Stimulated activated CD8-positive, alpha-beta memory T cell treated with anti-CD3 and anti-CD28 coated beads, Interleukin-15, amount 100 ng/mL, for 24 hours (primary cell): ENCODE measurements at places on chromosomes 4 and X.

DNA sequence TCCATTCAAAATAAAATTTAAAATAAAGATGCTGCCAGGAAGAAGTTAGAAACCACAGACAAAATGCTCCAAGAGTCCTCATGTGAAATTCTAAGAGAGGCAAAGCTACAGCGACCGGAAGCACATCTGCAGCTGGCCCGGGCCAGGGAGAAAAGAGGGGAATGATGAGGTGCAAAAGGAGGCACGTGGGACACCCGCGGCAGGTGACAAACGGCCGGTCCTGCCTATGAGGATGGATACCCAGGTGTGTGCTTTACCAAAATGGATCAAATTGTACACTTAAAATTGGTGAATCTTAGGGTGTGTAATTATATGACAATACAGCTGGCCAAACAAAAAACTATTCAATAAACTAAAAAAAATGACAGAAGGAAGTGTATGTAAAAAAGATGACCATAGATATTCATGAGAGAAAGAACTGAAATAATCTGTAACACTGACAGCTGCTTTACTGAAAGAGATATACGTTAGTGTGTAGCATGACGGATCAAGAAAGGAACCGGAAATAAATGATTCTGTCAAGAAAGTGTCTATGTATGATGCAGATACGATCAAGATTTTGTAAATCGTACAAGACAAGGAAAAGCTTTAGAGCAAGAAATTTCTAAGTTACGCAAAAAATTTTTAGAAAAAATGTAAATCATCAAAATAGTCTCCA lies 29.5 kb downstream of the PPP2R3B start:
- no peak for DNase-seq

DNA sequence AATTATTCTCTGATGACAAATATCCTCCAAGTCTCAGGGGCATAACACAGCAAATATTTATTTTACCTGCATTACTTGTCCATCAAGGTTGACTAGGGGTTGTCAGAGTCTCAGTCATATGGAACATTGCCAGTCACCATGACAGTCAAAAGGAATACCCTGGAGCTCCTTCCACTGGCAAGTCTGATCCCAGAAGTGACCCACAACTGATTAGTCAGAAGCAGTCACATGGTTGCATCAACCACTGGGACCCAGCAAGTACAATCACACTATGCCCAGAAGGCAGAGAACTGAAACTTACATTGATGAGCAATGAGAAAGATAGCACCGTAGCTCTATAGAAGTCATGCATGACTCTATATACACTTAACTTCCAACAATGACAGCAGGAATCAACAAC lies 41.9 kb upstream of the SOD3 start:
- no peak for DNase-seq

- no peak for DNase-seq
Measured at GRCh38 chr4:153174821-153175567, 29.2 kb upstream of the TRIM2 start.

DNA sequence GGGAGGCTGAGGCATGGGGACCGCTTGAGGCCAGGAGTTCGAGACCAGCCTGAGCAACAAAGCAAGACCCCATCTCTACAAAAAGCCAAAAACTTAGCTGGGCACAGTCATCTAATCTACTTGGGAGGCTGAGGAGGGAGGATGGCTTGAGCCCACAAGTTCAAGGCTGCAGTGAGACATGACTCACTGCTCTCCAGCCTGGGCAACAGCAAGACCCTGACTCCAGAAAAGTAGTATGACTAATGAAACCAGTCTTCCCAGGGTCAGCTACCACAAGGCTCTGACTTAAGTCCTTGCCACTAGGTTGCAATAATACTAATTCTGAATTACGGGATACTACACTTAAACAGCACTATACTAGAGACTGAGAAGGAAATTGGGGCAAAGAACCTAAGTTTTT lies 33.1 kb downstream of the ERVMER34-1 start:
- no peak for DNase-seq

DNA sequence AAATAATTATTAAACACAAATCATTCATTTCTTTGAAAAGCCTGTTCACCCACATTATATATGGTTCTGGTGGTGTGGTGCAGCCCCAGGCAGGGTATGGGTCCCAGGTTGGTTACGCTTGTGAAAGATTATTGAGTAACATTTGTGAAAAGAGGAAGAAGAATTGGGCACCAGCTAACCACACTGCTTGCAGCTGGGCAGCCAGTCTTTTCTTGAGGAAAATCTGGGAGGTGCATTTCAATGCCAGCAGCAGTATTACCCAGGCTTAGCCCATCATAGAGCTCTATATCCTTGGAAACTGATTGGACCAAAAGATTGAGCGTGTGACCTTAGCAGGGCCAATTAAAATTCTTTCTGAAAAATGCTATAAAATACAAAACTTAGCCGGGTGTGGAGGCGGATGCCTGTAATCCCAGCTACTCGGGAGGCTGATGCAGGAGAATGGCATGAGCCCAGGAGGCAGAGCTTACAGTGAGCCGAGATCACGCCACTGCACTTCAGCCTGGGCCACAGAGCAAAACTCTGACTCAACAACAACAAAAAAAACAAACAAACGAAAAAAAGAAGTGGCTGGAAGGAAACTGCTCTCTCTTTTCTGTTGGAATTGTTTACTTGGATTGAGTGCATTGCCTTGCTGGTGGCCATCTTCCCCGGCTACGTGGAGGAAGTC lies 9.7 kb upstream of the PLAC8 start:
- DNase-seq: no peak

DNA sequence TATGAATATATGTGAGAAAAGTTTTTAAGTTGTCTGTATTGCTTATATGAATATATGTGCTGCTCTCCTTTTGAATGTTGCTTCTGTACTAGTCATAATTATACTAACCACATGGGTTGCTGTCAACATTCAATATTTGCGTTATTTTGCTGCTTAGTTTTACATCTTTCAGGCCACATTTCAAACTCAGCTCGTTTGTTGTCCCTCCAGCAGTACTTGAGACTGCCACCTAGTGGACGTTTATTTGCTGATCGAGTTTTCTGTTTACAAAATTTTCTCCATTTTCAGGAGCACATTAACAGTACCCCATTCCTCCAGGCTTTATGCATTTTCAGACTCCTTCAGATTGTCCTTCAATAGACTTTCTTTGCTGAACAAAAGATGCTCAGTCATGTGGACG lies 75.8 kb downstream of the NUDT11 start:
- no peak for DNase-seq

DNA sequence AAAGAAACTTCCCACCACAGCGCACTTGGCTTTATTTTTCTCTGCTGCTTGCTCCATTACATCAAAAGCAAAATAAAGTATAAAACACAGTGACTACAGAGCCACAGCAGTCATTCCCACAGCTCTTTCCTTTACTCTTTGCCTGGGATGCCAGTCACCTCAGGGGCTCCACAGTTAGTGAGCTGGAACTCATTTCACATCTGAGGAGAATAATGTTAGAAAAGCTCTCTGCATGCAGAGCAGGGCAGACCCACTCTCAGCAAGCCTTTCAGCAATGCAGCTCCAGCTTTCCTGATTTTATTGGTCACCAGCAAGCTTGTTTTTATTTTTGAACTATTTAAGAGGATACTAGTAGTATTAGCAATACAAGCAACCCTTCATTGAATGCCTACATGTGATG lies 13.8 kb downstream of the GRXCR1 start:
- DNase-seq: no peak

DNA sequence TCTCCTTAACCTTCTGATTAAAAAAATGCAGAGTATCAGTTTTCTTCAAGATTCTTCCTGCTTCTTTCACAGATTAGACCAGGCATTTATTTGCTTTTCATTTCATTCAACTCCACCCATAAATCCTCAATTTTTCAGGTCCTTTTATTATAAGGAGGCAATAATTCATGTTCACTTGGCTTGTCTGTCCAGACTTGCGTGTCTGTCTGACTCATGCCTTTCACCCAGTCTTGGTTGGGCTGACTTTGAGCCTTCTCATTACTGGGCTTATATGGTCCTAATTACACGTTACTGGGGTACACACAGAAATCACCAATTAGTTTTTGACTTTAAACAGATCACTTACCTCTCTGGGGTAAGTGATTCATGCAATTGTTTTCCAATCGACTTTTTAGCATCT lies 48.8 kb upstream of the GALNT7 start:
- DNase-seq: no peak

GRCh38 chrX:110021258-110022022 lies 18.5 kb downstream of the TMEM164 start:
- no peak for DNase-seq

- DNase-seq: no peak
Measured at GRCh38 chr4:21655031-21655430, 293.5 kb downstream of the KCNIP4 start.

GRCh38 chrX:19579485-19579884 lies 64.2 kb upstream of the MAP3K15 start:
- DNase-seq: no peak

GRCh38 chr4:79473439-79473724 lies 65.4 kb upstream of the GK2 start:
- no peak for DNase-seq
